ENCODE measurements at places on chromosomes 5 and 9.

DNA sequence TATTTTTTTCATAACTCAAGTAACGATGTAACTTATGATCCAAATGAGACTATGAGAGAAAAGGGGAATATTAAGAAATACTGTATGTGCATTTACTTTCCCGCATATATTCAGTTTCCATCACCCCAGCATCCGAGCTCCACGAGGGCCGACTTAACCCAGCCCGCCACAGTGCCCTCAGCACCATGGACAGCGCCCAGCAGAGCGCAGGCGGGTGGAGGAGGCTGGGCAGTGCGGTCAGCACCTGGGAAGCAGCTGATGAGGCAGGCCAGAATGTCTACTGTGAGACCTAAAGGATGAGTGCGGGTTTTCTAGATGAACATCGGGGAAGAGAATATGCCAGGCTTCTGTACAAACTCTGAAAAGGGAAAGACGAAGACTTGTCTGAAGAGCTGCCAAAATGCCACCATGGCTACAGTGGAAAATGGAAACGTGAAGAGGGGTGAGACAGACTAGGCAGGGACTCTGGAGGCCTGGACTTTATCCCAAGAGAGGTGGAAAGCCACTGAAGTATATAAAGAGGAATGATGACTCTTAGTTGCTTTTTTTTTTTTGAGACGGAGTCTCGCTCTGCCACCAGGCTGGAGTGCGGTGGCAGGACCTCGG lies 34.5 kb upstream of the MED27 start:
- DNase-seq = peak; percentile 56

GRCh38 chr5:5331848-5332247 lies 90.6 kb upstream of the ICE1 start:
- DNase-seq = no peak

DNA sequence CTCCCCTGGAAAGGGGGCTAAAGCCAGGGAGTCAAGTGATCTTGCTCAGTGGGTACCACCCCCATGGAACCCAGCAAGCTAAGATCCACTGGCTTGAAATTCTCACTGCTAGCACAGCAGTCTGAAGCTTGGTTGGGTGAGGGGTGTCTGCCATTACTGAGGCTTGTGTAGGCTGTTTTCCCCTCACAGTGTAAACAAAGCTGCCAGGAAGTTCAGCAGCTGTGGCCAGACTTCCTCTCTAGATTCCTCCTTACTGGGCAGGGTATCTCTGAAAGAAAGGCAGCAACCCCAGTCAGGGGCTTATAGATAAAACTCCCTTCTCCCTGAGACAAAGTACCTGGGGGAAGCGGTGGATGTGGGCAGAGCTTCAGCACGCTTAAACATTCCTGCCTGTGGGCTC lies 17.1 kb upstream of the EPB41L4A start:
- no peak for DNase-seq

- DNase-seq = no peak
Measured at GRCh38 chr5:173397516-173397915, 69.3 kb upstream of the STC2 start.

DNA sequence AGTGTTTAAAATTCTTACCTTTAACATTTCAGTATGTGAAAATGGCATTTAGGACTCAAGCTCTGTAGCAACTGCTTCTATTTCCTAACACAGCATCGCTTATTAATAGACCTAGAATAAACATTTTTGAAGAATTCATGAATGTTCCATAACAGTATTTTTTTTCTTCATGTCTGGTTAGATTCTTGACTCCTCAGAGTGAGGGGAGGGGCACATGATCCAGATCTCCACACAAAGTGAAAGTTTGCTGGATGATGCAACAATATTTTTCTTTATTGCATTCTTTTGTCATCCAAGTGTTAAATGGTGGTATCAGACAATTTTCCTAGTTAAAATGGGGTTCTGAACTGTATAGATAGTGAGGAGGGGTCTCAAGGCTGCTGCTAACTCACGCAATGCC lies 130.8 kb upstream of the MAN2A1 start:
- DNase-seq = peak; percentile 16

- no peak for DNase-seq
Measured at GRCh38 chr5:172127581-172127980, 60.4 kb downstream of the STK10 start.

- DNase-seq = peak; percentile 53
Measured at GRCh38 chr9:113973963-113974413, 97.9 kb downstream of the ZNF618 start.

GRCh38 chr9:98809311-98810101 lies 2.0 kb downstream of the GALNT12 start:
- DNase-seq = no peak

- peak; percentile 49 for DNase-seq
Measured at GRCh38 chr5:148957591-148958202, 105.2 kb downstream of the SH3TC2 start.

DNA sequence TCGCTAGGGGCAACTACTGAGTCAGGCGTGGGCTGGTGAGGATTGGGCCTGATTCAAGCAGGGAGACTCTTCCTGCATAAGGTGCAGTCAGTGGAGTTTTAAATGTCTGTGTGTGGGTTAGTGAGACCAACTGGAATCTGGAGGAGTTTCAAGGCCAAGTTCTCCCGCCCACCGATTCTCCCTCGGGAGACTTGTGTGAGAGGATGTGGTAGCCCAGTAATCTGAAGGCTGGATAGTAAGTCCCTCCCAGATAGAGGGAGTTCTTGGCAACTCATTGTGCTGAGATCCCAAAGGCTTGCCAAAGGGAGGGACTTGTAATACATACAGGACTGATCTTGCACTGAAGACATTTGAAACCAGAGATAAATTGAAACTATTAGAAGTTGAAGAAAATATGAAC lies 51.8 kb downstream of the WDR36 start:
- DNase-seq = peak; percentile 98

- DNase-seq = no peak
Measured at GRCh38 chr9:99015890-99016289, 72.2 kb downstream of the COL15A1 start.

- DNase-seq = no peak
Measured at GRCh38 chr5:5688194-5688924, 265.9 kb downstream of the ICE1 start.

DNA sequence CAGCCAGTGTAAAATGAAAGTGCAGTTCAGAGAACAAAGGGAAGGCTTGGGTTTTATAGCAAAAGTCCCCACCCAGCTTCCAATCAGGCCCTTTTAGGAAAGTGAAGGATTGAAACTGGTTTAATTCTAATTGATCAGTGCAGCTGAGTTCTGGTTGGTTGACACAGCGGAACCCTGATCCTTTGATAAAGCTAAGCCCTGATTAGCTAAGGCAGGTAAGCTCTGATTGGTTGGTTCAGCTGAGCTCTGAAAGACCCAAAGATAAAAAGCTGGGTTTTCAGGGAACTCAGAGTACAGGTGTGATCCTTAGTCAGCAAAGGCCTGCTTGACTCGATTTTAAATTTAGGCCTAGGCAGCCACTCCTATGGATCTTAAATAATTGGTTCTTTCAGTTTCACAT lies 70.8 kb upstream of the PRRC1 start:
- no peak for DNase-seq

DNA sequence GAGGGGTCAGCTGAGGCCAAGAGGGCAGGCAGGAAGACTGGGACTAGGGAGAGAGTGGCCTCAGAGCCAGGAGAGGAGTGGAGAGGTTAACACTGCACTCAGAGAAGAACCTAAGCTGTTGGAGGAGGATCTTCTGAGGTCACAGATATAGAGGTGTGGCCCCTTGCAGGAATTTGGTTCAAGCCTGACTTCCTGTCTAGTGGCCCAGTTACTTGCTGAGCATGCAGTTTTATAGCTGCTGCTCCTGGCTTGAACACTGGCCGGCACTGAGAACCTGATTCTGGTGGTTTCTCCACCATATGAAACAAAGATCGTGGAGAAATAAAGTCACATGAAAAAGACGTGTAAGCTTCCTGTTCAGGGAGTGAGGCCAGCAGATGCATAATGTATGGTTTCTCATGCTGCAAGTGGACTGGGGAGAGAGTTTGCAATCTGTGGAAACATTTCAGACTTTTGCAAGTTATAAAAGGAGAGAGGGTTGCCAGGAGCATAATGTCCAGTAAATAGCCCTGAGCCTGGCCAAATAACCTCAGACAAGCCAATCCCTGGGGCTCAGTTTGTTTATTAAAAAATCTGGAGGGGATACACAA lies 82.6 kb downstream of the GALNT10 start:
- peak; percentile 50 for DNase-seq

DNA sequence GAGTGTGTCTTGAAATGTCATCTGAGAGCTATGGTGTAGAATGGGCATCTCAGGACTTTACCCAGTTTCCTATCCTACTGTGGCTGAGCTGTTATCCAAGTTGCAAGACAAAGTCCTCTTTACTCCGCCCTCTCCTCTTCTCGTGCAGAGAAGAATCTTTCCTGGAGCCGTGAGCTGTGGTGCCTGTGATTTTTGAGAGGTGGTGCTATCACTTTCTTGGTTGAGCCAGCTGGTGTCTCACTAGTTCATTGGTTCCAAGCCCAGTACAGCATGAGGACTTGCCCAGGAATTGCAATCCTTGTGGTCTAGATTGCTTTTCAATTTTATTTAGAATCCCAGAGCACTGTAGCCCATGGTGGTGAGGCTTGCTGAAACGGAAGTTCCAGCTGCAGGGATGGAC lies 2300.3 kb downstream of the MAT2B start:
- DNase-seq = no peak

- no peak for DNase-seq
Measured at GRCh38 chr9:34249274-34249673, 70.4 kb downstream of the UBAP1 start.

DNA sequence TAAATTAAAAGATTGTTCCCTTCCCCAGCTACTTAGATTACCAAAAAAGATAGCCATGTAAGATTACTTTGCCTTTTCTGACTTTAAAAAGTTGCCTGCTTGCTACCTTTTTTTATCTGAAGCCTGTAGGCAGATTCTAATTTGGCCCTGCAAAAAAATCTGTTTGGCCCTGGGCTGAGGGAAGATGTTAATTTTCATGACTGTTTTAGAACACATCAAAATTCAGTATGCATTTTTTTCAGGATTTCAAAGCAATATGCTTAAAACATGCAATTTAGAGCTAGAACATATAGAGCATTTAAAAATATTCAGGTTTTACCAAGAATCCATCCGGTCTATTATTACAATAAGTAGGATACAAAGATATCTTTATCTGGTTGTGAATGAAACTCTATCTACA lies 563.6 kb downstream of the NR2F1-AS1 start:
- DNase-seq = no peak

GRCh38 chr9:128022886-128023285 lies 42.1 kb upstream of the EEIG1 start:
- DNase-seq = peak; percentile 47

- no peak for DNase-seq
Measured at GRCh38 chr5:179229331-179229831, 115.9 kb downstream of the ADAMTS2 start.

- DNase-seq = peak; percentile 81
Measured at GRCh38 chr5:151157426-151158286, at the start of gene ANXA6. TSS of gene ANXA6 (minus strand) at chr5:151157779. CDS start at chr5:151147901, 9,878 bp downstream.

DNA sequence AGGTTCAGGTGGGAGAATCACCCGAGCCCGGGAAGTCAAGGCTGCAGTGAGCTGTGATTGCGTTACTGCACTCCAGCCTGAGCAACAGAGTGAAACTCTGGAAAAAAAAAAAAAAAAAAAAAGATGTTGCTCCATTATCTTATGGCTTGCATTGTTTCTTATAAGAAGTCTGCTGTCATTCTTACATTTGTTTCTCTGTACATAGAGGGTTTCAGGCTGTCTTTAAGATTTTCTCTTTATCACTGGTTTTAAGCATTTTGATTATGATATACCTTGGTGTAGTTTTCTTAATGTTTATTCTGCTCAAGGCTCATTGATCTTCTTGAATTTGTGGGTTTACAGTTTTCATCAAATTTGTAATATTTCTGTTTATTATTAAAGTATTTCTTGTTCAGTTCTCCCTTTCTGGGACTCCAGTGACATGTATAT lies 35.2 kb downstream of the MVB12B start:
- DNase-seq = no peak

DNA sequence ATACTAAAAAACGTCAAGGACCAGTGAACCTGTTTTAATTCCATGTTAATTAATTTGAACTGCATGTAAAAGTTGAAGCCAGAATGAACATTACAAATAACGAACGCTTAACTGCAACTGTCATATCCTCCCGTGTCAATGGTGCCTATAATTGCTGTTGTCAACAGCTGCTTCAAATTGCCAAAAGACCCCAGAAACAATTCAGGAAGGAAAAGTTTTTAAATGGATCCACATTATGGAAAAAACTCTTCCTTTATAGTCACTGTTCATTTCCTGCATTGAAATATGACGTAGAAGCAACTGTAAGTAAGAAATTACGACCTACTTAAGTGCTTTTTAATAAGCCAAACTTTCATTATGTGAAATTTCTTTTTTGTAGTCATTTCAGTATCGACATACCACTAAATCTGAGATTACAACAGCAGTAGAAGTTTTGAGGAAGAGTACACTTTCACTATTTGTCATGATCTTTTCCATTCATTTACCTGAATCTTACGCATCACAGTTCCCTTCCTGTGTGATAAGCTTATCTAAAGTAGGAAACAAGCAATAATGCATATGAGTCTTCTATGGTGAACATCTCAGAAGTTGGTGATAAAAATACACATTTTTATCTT lies 37.8 kb downstream of the MEF2C start:
- DNase-seq = no peak

- no peak for DNase-seq
Measured at GRCh38 chr5:111153945-111154344, 61.8 kb downstream of the WDR36 start.

DNA sequence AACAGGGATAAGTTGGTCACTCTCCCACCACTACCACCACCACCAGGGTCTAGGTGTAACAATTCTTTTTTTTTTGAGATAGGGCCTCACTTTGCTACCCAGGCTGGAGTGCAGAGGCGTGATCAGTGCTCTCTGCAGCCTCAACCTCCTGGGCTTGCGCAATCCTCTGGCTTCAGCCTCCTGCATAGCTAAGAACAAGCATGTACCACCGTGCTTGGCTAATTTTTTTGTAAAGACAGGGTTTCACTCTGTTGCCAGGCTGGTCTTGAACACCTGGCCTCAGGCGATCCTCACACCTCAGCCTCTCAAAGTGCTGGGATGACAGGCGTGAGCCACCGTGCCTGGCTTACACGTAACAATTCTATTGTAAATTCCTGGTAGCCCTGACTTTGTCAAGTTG lies 27.5 kb downstream of the CORO2A start:
- peak; percentile 43 for DNase-seq

- DNase-seq = no peak
Measured at GRCh38 chr9:18936094-18936871, 96.7 kb downstream of the SAXO1 start.

DNA sequence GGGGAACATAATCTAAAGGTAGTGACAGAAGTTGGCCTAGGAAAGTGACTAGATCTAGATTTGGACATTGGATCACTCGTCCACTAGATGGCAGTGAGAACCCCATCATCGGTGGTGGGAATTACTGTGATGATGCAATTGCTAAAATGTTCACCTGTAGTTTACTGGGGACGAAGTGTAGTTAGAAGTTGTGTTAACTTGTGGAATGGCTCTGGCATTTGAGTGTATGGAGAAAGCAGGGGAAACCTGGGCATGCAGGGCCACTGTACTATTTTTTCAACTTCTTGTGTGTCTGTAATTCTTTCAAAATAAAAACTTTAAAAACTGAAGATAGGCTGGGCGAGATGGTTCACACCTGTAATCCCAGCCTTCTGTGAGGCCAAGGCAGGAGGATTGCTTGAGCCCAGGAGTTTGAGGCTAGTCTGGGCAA lies 75.5 kb downstream of the PHAX start:
- peak; percentile 65 for DNase-seq

Data from cardiac fibroblast (primary cell).